ENCODE measurements at places on chromosomes 7 and 10. TPM values are rescaled to one million over a fixed set of nuclear protein-coding genes. Genes with fewer than 3 reads are reported as not detected.

The BLNK gene
- 0.87 TPM for total RNA-seq

The PSMC2 gene
- 186 TPM for total RNA-seq

The CUBN gene
- total RNA-seq = under 0.01 TPM

The DNAJC12 gene
- 0.23 TPM for total RNA-seq

The SPDYE16 gene
- not detected for total RNA-seq

The NPC1L1 gene
- not detected for total RNA-seq

The NPY gene
- total RNA-seq = not detected

The ZPBP gene
- total RNA-seq = not detected
